ENCODE measurements at places on chromosomes 11 and 22.

DNA sequence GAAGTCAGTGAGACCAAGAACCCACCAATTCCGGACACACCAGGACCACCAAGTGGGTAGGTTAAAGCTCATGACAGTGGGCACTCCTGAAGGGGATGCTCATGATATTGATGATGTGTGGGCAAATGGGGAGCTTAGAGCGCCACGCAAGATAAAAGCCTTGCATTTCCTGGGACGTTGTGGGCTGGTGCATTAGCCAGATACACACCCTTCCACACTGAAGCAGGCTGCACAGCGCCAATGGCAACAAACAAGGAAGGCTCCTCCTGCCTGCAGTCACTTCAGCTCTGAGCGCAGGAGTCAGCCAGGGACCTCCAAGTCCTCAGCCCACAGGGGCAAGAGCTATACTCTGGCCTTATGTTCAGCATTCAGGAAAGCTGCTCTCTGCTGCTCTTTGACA, 20.6 kb downstream of the TMEM218 start:
- DNase-seq: no peak

DNA sequence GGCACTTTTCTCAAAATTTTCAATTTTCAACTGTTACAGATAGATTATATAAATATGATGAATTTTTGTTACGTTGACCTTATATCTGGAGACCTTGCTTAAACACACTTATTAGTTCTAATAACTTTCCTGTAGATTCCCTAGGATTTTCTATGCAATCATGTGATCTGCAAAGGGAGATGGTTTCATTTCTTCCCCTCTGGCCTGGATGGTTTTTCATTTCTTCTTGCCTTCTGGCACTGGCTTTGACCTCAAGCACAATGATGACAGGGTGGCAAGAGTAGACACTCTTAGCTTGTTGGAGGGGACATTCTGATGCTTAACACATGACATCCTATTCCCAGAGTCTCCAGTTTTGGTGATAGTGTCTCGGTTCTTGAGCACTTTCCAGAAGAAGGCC, 75.9 kb downstream of the DGCR2 start:
- no peak for DNase-seq

GRCh38 chr11:31441296-31441695, 68.1 kb downstream of the IMMP1L start:
- DNase-seq: no peak

GRCh38 chr11:65548395-65548794, 9.8 kb downstream of the LTBP3 start:
- no peak for DNase-seq

DNA sequence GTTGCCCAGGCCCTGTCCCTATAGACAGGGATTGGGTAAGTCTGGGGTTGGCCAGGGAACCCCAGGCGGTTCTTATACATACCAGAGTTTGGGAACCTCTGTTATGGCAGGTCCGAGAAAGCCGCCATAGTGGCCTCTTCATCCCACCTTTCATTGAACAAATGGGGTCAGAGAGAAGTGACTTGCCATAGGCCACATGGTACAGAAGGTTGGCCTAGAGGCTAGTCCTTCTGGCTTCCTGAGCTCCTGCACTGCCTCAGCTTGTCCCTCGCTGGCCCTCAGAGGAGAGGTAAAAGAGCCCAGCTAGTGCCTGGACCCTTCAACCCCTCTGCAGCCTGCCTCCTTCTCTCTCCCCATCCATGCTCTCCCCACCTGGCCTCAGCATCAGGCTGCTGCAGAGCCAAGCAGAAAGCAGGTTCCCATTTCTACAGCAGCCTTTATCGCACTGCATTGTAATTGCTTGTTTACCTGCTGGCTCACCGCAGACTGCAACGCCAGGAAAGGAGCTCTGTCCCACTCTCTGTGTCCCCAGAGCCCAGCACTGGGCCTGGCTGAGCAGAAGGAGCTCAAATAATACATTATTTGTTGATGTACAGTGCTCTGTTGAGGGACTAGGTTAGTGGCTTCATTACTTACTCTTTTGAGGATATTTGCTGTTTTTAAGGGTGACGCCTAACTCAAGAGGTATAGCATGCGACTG, 103.6 kb downstream of the TRIM29 start:
- no peak for DNase-seq

GRCh38 chr11:117794772-117795629, 2.0 kb downstream of the DSCAML1 start:
- no peak for DNase-seq

DNA sequence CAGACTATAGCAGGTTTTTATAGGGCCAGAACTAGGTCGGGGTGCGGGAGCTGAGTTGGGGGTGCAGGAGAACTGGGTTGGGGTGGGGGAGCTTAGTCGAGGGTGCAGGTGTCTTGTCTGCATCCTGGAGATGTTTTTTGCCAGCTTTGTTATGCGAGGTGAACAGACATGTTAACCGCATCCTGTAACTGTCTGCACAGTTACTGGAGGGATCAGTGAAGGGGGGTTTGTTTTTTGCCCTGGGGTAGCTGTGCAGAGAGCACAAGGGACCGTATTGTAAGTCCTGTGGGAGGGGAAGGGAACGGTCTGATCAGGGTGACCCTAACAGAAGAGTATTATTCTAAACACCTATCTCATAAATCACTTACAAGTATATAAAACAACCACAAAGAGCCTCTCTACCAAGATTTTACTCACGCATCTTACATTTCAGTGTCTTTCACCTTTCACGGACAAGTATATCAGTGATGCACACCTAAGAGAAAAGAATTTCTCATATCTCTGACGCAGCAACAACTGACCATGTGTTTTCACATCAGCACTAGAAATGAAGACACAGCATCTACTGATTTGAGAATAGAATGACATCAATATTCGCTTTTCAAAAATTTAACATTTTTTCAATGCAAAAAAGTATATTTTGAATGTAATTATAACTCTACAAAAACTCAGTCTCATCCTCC, 20.8 kb downstream of the ZNF195 start:
- no peak for DNase-seq

- DNase-seq: no peak
These were observed 57.7 kb downstream of the TRAF6 start for GRCh38 chr11:36452236-36452940.

DNA sequence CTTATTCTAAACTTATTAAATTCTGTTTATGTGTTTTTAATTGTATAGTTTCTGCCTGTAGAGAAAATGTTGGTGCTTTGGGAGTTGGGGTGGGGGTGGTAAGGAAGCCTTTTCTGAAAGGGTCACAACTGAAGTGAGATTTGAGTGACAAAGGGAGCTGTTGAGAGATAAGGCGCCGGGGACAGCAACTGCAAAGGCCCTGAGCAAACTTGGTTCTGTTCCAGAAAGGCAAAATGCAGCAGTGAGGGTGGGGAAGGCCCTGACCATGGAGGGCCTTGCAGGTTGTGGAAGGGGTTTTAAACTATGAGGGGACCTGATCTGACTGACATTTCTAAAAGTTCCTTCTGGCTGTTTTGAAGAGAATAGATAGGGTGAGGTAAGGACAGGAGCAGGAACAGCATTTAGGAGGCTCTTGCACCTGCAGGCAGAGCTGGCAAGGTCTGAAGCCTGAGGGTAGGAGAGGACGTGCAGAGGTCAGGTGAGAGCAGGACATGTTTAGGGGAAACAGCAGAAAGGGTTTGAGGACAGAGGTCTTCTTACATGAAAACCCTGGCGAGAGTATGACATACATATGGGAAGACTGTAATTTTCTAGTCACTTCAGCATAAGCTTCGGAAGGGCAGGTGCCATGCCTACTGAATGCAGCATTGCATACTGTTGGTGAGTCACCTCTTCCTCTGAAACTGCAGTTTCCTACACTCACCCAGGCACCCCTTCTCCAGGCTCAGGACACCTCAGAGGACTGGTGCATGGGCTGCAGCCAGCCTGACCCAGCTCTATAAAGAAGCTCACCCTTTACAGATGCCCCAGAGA, 190.7 kb downstream of the SNX19 start:
- no peak for DNase-seq
